ENCODE measurements at places on chromosomes 6 and 20.

- no peak for DNase-seq
These were observed 75.2 kb upstream of the ARID1B start for GRCh38 chr6:156701966-156702365.

GRCh38 chr6:123638865-123639264 lies 2.1 kb upstream of the TRDN start:
- no peak for DNase-seq

- peak; percentile 61 for DNase-seq
These were observed 98.3 kb downstream of the RAMACL start for GRCh38 chr6:166488076-166488685.

DNA sequence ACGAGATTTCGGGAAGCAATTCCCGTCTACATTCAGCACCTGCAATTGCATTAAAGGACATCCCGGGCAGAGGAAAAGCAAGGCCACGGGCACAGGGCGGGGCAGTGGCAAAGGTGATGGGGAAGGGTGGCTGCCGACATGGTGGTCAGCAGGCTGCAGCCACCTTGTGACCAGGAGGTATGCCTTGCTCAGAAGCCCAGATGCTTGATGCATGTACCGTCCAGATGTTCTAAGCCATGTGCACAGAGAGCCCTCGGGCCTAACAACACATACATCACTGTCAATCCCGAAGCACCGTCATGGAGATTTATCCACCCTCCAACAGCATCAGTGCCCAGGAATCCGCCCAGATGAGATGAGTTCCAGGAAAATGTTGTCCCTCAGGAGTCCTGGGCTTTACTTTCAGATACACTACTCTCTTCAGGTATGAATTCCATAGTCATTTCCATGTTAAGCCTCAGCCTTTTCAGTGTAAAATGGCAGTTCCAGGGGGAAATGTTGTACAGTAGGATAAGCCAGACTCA lies 77.8 kb upstream of the FRMD1 start:
- DNase-seq, result no peak

GRCh38 chr20:11267131-11267761 lies 593.4 kb upstream of the JAG1 start:
- no peak for DNase-seq

DNA sequence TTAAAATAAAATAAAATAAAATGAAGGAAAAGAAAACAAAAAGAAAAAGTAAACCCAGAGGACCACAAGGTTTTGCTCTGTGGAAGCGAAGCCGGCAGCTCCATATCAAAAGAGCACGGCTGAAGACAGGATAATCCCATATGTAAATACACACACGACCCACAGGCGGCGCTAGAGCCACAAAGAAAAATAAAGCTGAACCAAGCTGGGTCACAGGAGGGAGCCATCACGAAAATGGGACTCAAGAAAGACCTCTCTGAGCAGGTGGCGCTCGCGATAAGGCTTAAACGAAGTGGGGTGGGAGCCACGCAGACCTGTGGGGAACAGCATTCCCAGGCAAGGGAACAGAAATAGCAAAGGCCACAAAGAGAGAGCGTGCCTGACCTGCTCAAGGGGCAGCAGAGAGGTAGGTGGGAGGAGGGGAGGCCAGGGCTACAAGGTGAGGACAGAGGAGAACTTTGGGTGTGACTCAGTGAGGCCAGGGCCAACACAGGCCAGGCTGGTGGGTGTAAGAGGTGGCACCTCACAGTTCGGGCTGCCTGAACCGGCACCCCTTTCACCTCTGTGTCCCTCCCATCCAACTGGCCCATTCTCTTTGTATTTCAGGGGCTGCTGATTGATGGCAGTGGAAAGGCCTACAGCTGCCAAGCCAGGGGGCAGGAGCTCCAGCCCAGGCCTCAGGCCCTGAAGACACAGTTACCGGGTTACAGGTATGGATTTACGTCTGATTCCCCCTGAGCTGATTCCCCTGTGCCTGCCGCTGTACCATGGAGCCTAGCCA lies 26.0 kb downstream of the PTGIS start:
- peak; percentile 35 for DNase-seq

- DNase-seq, result no peak
These were observed 16.6 kb downstream of the CPNE5 start for GRCh38 chr6:36822506-36823269.

DNA sequence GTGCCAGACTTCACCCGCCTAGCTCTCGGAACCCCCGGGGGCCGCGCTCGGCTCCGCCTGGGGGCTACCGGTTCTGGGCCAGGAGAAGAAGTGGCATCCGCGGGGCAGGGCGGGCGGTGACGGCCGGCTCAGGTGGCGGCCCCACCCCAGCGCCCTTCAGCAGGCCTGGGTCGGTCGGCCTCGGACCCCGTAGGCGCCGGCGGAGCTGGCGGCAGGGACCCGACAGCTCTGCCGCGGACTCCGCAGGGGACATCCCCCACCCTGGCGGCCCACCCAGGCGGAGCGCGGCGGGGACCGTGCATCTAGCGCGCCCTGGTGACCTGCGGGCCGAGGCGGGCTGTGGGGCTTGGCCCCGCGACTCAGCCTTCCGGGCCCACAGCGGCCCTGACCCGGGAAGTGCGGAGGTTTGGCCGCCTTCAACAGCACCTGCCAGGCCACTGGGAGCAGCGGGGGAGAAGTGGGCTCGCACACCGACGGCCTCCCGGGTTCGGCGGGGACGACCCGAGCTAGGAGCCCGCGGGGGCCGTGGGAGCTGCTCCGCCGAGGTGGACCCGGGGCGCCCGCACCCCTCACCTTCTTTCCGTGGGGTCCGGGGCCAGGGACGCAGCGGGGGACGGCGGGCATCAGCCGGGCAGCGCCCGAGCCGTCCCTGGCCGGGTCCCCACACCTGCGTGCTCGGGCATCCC lies 87.1 kb downstream of the TMEM242 start:
- no peak for DNase-seq

DNA sequence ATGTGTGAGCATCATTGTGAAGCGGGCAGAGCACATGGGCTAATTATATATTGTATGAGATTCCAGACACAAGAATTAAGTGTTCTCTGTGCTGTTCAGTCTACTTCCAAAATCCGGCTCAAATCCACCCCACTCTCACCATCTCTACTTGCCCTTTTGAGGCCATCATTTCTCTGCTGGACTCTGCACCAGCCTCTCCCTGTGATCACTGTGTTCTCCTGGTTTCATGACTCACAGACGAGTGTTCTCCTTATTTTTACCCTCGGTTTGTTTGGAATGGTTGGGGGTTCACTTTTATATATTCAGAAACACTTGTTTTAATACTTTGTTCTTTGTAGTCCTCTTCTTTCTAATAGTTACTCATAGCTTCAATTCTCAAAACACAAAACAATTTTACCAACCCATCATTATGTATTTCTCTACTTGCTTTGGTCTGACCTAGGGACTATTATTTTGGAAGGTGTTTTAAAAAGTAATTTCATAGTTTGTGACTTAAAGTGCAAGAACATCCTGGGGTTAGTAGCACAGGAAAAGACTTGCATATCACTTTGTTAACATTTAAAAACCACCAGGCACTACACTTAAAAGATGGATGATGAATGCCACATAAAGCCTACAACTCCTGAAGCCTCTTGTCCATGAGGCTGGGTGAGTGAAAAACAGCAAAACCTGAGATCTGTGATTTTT lies 82.7 kb downstream of the UST start:
- DNase-seq, result no peak

GRCh38 chr20:52677216-52677615 lies 294.9 kb upstream of the TSHZ2 start:
- no peak for DNase-seq

- no peak for DNase-seq
These were observed 94.1 kb downstream of the LRRC1 start for GRCh38 chr6:53888931-53889330.

DNA sequence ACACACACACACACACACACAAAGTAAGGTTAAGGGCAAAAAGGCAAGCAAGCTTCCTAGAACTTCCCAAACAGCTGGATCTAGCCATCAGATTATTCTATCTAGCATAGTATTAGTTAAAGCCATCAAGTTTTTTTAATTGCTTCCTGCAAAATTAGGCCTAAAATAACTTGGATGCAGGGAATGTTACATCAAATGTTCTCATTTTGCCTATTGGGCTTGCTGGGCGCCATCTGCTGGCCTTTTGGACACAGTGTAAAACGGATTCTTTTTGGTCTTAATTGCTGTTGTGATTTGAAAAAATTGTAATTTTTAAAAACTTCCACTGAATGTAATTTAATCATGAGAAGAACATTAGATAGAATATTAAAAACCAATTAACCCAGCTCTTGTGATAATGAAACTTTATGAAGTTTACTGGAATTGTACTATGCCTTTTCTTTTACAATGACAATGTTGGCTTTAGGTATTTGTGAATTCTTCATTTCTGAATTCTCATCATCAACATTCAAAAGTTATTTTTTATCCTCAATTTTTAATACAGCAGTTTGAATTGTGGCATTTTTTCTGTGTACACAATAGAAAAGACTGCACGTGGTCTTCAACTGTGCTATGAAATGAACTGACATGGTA lies 6.8 kb downstream of the MKKS start:
- no peak for DNase-seq

DNA sequence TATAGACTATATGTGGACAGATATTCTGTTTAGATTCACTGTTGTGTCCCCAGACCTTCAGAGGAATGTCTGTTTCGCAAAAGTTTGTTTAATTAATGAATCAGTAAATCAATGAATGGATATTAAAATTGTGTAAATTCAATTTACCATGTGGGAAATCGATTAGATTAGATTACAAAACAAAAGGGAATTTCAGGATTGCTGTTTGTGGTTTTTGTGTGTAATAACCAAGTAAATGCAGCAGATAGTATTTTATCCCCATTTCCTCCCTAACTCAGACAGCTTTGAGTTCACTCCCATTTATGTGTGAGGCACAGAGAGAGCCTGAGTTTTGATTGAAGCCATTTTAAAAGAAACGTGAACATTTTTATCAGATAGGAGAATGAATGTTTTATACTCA lies 214.8 kb downstream of the ADGB start:
- DNase-seq, result no peak

DNA sequence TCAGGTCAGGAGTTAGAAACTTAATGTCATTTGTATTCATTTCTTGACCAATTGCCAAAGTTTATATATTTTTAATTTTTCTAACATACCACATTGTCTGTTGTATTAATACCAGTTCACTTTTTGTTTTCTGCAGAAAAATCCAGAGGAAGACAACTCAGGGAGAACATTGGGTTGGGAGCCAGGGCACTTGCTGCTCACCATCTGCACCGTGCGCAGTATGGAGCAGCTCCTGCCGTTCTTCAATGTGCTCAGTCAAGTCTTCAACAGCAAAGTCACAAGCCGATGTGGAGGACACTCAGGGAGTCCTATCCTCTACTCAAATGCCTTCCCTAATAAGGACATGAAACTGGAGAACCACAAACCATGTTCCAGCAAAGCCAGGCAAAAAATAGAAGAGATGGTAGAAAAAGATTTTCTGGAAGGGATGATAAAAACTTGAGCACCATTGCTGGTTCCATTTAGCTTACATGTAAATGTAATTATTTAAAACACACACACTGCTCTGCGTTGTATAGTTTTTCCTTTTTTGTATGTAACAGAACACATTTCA lies 25.3 kb downstream of the PGM3 start:
- no peak for DNase-seq

- no peak for DNase-seq
These were observed 3.3 kb downstream of the KCNQ2 start for GRCh38 chr20:63469019-63469712.

GRCh38 chr20:2163312-2163711 lies 61.7 kb downstream of the STK35 start:
- no peak for DNase-seq

- no peak for DNase-seq
These were observed 28.1 kb upstream of the MTCL3 start for GRCh38 chr6:127547215-127547614.

DNA sequence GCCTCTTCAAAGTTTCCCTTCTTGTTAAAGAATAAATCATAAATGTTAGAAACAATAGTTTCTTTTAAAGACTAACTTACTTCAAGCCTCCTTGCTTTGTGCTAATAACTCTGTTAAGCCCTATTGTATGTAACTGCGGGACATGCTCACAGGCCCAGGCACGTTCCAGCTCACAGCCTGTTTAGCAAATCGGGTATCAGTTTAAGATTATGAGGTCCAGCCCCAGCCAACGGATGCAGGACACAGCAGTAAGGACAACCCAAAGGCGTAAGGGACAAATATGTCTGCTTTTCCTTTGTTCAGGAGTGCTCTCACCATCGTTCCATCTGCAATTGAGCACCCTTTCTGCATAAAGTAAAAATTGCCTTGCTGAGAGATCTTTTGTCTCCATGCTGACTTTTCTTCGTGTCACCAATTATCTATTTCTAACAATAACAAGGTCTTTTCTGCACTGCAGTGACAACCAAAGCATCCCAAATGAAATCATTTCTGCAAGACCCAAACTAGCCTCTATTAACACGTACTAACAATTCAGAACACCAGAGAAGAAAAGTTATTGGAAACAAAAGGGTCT lies 1.4 kb downstream of the C6orf52 start:
- DNase-seq, result no peak

DNA sequence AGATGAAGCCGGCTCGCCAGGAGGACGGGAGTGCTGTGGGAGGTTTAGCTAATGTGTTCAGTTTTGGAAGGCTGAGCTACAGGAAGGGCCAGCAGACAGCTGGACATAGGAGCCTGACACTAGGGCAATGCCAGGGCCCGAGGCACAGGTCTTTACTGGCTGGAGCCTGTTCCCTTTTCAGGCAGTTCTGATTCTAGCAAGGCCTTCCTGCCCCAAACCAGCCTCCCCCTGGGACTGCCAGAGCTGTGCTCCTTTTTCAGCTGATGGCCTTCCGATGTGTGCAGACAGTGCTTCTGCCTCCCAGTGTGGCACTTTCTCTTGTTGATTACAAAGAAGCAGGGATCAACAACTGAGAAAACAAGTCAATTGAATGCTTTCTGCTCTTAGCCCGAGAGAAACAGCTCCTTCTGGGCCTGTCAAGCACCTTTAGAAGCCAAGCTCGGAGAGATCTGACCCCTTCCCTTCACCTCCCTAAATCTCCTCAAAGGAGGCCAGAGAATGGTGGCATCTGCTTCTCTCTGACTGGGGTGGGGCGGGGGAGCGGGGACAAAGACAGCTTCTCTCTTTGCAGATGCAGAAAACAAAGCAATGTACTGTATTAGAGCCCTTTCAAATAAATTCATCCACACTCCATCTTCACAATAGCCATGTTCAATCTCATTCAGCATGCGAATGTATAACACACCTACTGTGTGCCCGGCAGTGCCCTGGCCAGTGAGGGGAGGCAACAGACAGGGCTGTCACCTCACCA lies 63.2 kb downstream of the RAB44 start:
- no peak for DNase-seq

Measured in activated T-helper 1 cell treated with anti-CD3 and anti-CD28 coated beads, Interleukin-2, amount 50 U/mL, for 16 hours (primary cell).